ENCODE measurements at places on chromosomes 3 and 15.

DNA sequence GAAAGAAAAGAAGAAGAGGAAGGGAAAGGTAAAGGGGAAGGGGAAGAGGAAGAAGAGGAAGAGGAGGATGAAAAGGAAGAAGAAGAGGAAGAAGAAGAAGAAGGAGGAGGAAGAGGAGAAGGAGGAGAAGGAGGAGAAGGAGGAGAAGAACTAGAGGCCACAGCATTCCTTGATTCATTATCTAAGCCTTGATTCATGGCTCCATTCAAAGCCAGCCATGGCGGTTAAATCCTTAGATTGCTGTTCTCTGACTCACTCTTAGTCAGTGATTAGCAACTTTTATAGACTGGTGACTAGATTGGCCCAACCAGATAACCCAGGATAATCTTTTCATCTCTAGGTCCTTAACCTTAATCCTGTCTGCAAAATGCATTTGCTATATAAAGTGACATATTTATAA lies 47.6 kb downstream of the OSTN start:
- DNase-seq = no peak

GRCh38 chr3:29639578-29640290 lies 358.9 kb downstream of the RBMS3 start:
- DNase-seq = no peak

- DNase-seq = no peak
These were observed 52.2 kb upstream of the HES1 start for GRCh38 chr3:194083637-194084224.

- peak; percentile 88 for DNase-seq
These were observed at the start of gene MPI for GRCh38 chr15:74889883-74890664. TSS of gene MPI (plus strand) at chr15:74890042. CDS start at chr15:74890074, 32 bp downstream.

DNA sequence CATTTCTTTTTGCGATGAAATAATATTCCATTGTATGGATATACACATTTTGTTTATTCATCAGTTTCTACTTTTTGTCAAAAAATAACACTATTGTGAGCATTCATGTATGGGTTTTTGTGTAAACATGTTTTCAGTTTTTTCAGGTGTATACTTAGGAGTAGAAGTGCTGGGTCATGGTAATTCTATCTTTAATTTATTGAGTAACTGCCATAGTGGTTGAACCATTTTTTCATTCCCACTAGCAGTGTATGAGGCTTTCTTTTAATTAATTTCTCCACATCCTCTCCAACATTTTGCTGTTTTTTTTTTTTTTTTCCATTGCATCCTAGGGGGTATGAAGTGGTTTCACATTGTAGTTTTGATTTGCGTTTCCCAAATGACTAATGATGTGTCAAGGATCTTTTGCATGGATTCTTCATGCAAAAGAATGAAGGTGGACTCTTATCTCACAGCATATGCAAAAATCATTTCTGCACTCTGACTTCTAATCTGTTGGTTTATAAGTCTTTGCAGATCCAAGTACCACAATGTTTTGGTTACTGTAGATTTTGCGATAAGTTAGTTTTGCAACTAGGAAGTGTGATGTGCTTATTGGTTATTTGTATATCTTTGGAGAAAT lies 12.6 kb downstream of the ATP2C1 start:
- DNase-seq = no peak

DNA sequence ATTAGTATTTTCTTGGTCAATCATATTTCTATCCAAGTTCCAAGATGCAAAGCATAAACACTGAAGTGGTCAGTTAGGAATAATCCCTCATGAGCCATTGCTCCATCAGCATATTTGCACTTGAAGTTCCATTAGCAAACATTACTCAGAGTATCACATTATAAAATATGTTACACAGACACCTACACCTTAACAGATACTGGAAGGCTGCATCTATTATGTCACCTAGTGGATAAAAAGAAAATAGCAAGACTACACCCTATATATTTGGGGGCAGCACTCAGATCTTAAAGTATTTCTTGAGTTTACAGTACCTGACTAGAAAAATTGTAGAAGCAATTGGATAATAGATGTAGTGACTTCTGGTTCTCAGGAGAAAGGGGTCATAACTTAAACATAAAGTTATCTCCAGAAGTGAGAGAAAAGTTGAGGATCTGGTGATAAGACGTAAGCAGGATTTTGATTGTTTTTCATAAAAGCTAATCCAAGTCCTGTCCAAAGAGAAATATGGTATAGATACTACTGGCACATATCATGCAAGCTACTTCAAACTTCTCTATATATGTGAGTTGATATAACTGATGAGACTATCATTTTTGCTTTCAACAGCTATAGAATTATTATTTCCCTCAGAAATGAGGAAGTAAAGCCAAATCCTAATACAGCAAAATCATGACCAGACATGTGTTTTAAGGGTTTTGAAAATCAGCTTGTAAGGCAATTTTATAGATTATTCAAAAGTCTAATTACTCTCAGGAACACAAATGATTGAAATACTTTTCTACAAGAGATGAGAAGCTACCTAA lies 422.2 kb downstream of the GBE1 start:
- no peak for DNase-seq

DNA sequence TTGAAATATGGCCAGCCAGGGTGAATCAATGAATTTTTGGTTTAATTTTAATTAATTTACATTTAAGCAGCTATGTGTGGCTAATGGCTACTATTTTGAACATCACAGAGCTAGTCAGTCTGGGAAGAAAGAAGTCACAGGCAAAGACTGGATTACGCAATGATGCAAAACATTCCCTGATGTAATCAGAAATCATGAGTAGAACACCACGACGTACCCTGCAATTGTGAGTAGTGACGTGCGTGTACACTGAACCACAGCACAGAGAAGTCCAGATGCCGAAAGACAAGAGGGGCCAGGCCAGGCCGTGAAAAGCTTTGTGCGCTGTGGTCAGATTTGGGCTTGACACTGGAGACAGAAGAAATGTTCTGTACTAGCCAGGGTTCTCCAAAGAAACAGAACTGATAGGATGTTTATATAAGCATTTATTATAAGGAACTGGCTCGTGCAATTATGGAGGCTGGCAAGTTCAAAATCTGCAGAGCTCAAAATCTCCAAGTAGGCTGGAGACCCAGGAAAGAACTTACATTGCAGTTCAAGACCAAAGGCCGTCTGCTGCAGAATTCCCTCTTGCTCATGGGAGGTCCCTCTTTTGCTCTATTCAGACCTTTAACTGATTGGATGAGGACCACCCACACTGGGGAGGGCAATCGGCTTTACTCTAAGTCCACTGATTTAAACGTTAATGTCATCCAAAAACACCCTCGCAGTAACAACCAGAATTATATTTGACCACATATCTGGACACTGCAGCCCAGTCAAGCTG lies 44.6 kb downstream of the SH3BP5 start:
- DNase-seq = no peak

- DNase-seq = no peak
These were observed 308.6 kb downstream of the CLSTN2 start for GRCh38 chr3:140243575-140243974.

GRCh38 chr3:46184469-46184868 lies 23.6 kb downstream of the CCR1 start:
- no peak for DNase-seq

- DNase-seq = no peak
These were observed 317.7 kb upstream of the TLE3 start for GRCh38 chr15:70415398-70415797.

DNA sequence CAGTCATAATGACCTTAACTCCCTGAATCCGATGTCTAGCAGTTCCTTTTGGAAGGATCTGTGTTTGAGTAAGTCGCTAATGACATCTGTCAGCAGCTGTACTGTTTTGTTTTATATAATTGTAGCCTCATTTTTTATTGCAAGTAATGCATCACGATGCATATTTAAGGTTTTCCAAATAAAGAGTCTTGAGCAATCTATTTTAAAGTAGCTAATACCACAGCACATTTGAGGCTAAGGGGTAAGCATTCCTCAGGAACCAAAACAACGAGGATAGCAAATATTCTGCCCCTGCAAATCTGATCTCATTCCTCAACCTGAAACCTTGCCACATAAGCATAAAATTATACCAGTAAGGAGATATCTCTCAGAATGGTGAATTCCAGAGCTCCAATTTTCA lies 98.7 kb downstream of the TBC1D5 start:
- no peak for DNase-seq

- DNase-seq = no peak
These were observed 29.4 kb downstream of the ITGA11 start for GRCh38 chr15:68402432-68403160.

DNA sequence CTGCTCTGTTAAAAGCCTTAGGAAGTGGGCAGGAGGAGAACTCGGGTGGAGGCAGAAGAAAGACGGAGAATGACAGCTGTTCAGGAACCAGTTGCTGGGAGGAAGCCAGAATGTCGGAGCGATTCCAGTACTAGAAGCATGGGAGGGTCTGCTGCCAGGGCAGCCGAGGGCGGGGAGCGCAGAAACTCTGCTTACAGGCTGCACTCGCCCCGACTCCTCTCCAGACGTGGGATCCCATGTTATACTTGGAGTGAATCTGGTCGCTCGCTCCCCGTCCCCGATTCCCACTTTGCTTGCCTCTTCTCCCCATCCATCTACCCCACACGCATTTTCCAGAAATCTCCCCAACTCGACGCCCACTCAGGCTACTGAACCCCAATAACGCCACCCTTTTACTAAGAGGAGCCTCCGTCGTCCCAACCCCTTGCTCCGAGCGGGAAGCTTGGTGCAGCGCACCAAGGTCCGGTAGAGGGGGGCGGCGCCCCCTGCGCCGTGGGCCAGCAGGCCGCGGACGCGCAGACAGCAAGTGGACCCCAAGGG lies 665 bp downstream of the GATM start:
- no peak for DNase-seq

Measured in endothelial cell (in vitro differentiated cells).